ENCODE measurements at places on chromosomes 6 and 20.

GRCh38 chr6:74764486-74764885, 441.4 kb downstream of the COL12A1 start:
- no peak for DNase-seq

DNA sequence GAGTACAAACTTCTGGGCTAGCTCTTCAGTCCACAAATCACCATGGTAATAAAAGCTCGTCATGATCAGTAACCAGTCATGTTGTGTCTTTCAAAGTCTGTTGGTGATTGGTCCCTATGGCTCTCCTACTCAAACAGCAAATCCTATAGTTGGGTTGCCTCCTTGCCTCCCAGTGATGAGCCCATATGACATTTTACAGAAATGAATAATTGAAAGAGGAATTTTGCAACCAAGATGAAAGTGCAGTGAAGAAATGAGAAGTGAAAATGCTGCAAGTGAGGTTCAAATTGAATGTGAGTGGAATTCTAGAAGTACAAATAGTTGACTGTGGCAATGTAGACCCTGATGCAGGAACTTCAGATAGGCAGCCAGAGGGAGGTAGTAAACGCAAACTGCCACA, 5.1 kb upstream of the SIRPD start:
- no peak for DNase-seq

- DNase-seq, result no peak
Observed at GRCh38 chr6:157185171-157185570, 138.1 kb downstream of the TMEM242 start.

DNA sequence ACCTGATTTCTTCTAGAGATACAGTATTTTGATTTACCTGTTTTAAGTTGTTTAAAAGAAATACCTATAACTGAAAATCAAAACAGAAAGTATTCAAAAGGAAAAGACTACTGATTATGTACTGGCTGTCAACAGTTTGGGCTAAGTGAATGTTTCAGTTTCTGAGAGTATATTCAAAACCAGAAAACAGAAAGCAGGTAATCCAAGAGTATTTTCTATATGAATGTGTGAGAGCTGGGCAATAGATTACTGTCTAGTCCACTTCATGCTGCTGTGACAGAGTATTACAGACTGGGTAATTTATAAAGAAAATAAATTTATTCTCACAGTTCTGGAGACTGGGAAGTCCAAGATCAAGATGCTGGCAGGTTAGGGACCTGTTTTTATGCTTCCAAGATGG, 261.0 kb downstream of the ARHGAP18 start:
- DNase-seq, result no peak

DNA sequence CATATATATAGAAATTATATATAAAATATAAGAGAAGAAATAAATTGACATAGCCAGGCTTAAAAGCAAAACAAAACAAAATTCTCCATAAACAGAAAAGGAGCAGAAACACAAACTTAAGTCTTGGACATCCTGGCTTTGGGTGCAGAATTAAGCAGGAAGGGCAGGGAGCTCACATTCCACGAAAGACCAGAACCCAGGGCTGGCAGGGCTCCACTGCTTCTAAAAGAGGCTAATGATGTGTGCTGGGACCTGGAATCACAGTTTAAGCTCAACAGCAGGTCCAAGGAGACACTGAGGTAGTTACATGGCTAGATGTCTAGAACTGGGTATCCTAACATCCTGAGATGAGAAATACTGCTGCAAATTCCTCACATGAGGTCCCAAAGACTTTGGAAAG, 210.3 kb downstream of the WDR27 start:
- DNase-seq, result no peak

DNA sequence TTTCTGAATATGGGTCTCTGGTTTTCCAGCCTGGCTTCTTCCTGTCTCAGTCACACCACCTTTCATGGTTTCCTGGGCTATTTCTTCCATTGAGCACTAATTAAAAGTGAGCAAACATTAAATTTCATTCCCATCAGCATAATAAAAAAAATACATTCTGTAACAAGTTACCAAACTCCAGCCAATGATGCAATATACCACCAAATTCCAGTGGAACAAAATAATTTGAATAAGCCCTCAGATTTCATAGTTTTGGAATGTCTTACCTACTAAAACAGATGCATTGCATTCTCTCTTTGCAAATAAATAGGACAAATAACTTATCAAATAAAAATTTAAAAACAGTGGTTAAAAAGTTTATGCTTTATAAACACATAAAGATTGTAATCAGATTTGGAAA, 97.8 kb upstream of the PRDM1 start:
- DNase-seq, result no peak

DNA sequence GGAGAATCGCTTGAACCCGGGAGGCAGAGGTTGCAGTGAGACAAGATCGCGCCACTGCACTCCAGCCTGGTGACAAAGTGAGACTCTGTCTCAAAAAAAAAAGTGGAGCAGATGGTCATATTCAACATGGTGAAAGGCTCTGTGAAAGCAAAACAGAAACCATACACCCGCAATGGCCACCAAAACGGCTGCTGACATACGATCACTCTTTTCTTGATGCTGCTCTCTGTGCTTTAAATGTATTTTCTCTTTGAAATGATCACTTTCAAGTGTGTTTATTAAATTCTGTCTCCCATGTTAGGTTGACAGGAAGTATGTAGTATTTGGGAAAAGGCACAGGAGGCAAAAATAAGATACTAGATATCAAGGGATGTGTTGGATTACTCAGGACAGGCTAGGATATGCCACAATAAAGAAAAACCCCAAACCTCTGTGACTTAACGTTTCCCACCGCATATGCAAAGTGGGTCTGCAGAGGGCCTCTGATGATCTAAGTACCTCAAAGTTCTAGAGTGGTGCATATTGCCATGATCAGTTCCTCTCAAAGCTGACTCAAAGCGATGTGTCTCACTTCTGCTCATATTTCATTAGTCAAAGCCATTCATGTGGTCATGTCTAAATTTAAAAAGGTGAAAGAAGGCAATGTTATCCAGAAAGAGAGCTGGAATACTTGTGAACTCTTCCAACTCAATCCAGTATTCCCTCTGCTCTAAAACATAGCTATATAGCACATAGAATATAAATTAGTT, 155.1 kb upstream of the SOX4 start:
- no peak for DNase-seq

DNA sequence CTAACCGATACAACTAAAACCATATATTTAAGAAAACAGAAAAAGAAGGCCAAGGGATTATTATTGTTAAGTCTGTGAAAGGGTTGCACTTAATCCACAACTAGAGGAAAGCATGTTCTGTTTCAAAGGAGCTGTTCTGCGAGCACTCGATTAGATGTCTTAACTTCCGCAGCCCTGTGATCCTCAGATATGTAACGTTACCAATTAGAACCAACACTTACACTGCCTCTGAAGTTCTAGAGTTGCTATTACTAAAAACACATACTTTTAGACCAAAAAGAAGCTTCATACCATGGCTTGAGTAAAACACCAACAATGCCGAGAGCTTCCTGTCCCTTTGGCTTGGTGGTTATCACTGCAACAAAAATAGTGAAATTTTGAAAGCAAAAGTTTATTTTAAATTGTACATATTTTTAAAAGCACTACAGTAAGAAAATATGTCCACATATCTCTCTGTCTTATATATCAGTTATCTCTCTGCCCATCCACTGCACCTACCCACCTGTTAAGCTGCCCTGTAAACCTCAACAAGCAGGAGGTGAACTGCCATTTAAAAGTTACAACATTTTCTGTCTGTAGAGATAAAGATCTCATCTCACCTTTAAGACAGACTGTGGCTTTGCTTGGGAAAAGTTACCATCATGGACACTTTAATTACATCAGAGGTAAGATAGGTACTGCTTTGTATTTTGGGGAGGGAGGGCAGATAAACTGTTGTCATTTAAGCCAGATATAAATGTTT, 7.1 kb upstream of the DUSP22 start:
- no peak for DNase-seq

DNA sequence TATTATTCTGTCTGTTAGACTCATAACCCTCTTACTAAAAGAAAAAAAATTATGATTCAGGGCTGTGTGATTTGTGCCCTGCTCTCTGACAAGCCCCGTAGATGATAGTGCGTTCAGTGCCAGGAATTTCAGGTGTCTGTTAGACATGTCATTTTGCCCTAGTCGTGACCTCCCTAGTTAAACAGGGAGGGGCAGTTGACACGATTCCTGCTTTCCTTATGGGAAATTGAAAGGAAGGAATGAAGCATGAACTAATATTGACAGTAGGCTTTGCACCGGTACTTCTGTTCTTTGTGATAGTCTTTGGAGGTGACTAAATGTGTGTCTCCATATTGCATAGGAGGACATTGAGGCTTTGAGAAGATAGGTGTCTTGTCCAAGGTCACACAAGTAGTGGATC, 26.3 kb downstream of the RPRD1B start:
- no peak for DNase-seq

DNA sequence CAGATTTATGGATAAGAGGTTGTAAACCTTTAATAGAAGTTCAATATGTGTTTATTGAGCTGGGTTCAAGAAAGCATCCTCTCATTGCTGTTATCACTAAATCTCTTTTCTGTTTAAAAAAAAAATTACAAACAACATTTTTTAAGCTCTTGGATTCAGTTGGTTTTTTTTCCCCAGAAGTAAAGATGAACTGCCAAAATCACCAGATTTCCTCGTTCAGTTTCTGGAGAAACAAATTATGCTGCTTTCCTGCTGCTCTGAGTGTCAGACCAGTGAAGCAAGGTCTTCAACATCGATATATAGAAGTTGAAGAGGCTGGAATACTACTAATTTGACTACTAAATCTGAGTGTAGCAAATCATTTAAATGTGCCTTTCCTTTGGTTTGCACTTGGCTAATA, 352.1 kb upstream of the IRAK1BP1 start:
- DNase-seq, result no peak

DNA sequence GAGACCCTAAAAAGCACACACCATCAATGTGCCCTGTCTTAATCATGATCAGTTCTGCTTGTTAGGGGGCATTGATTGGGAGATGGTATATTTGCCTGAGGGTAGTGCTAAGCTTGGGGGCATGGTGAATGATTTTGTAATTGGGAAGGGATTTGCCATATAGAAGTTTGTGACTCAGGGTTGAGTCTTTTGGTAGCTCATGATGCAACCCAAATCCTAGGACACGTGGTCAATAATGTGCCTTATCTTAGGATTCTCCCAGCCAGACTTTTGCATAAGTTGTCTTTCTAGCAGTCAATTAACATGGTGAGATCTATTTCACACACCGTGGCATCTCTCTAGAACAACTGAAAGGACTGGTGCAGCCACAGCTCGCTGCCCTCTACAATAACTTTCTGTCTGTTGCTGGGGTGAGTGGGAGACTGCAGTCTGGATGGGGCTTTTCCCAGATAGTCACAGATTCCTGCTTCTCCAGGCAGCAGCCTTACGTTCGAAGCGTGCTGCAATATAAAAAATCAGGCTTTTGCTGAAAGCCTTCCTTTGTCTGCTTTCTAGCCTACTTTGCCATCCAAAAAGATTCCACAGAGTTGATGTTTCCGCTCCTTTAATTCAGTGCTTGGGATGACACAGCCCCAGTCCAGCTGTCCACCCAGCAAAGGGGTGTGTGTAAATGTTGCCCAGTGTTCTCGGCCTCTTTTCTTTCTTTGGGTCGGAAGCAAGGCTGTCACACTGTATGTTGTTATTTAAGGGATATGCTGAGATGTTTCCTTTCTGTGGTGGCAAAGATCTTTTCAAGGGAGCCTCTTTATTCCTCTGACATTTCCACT, 58.9 kb downstream of the ID4 start:
- no peak for DNase-seq

DNA sequence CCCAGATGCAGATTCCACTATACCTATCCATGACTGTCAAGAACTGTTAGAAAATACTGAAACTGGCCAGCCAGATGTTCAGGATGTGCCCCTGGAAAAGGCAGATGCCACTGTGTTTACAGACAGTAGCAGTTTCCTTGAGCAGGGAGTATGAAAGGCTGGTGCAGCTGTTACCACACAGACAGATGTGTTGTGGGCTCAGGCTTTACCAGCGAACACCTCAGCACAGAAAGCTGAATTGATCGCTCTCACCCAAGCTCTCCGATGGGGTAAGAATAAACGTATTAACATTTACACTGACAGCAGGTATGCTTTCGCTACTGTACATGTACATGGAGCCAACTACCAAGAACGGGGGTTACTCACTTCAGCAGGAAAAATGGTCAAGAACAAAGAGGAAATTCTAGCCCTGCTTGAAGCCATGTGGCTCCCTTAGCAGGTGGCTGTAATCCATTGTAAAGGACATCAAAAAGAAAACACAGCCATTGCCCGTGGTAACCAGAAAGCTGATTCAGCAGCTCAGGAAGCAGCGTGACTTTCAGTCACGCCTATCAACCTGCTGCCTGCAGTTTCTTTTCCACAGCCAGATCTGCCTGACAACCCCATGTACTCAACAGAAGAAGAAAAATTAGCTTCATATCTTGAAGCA, 459.7 kb upstream of the HTR1E start:
- DNase-seq, result peak; percentile 0

GRCh38 chr6:139296927-139297326, 5.1 kb upstream of the TXLNB start:
- no peak for DNase-seq

DNA sequence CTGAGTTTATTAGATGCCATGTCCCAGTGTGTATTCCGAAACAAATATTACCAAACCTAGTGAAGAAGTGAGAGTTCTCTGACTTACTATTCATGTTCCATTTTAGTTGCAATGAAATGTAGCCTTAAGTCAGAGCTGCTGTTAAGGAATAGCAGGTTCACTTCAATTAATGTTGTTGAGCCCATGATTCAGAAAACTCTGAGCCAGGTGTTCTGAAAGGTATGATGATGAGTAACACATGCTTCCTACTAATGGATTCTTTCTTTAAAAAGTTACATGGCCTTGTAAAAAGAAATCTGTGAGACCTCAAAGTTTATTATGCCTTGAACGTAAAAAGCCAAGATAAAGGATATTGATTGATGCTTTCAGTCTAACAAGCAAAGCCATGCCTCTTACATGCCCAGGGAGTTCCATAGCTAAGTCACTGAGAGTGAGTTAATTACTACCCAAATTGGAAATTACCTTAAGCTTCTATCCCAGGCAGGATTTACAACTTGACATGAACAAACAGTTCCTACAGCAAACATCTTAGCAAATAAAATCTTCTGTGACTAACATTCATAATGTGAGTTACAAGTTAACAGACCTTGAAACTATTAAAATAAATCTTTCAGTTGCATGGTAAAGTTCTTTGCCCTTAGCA, 122.9 kb downstream of the AKAP7 start:
- DNase-seq, result peak; percentile 31

- DNase-seq, result no peak
Observed at GRCh38 chr20:38152621-38153221, 12.3 kb downstream of the TGM2 start.

DNA sequence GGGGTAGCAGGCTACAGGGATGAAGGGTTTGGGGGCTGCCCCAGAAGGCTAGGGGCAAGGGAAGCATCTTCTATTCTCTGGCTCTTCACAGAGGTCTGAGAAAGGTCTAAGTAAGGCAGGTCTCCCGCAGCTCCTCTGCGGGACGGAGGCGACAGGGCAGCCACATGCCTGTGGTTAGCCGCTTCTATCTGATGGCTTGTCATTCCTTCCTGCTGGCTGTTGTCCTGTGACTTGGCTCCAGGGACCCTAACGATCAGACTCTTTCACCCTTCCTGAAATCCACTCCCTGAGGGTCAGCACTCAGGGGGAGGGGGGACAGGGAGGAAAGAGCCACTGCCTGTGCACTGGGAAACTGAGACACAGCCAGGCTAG, 673 bp downstream of the CST7 start:
- DNase-seq, result no peak

Measured in NCI-H82 (cell line).